ENCODE measurements at places on chromosomes 13 and 19. TPM values are rescaled to one million over a fixed set of nuclear protein-coding genes. Genes with fewer than 3 reads are reported as not detected.

GRCh38 chr19:12843999-12844732, 5.9 kb downstream of the MAST1 start:
- H3K36me3 ChIP-seq, result no peaks in the 10 kb centered on the region
- H3K27ac ChIP-seq, result no peak overlapping the region
- no peak overlapping the region for H3K4me3 ChIP-seq
- DNase-seq, result no peak

- no peaks in the 10 kb centered on the region for H3K4me1 ChIP-seq
- H3K36me3 ChIP-seq, result no peaks in the 10 kb centered on the region
- no peak overlapping the region for H3K4me3 ChIP-seq
- no peak overlapping the region for H3K27ac ChIP-seq
- no peak for DNase-seq
Observed at GRCh38 chr19:54309811-54310210, 3.2 kb downstream of the LILRA5 start.

GRCh38 chr13:40319699-40320579, 346.5 kb downstream of the FOXO1 start:
- H3K4me3 ChIP-seq, result no peak overlapping the region
- DNase-seq, result no peak
- H3K36me3 ChIP-seq, result no peaks in the 10 kb centered on the region
- H3K27ac ChIP-seq, result no peak overlapping the region
- no peaks in the 10 kb centered on the region for H3K27me3 ChIP-seq

DNA sequence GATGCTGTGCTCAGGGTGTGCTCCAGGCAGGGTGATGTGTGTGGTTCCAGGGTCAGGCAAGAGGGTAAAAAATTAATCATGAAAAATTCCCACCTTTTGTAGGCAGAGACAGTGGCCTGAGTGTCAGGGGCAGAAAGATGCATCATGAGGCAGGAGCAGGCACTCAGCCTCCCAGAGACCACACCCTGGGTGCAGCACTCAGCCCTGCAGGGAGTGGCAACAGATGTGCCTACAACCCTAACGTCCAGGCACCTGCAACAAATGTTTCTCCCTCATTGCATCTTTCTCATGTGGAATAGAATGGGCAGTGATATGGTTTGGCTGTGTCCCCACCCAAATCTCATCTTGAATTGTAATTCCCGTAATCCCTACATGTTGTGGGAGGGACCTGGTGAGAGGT, 19.6 kb upstream of the CEACAM1 start:
- no peak overlapping the region for H3K4me3 ChIP-seq
- H3K4me1 ChIP-seq, result no peaks in the 10 kb centered on the region
- H3K36me3 ChIP-seq, result no peaks in the 10 kb centered on the region
- no peaks in the 10 kb centered on the region for H3K27me3 ChIP-seq
- H3K27ac ChIP-seq, result no peak overlapping the region

DNA sequence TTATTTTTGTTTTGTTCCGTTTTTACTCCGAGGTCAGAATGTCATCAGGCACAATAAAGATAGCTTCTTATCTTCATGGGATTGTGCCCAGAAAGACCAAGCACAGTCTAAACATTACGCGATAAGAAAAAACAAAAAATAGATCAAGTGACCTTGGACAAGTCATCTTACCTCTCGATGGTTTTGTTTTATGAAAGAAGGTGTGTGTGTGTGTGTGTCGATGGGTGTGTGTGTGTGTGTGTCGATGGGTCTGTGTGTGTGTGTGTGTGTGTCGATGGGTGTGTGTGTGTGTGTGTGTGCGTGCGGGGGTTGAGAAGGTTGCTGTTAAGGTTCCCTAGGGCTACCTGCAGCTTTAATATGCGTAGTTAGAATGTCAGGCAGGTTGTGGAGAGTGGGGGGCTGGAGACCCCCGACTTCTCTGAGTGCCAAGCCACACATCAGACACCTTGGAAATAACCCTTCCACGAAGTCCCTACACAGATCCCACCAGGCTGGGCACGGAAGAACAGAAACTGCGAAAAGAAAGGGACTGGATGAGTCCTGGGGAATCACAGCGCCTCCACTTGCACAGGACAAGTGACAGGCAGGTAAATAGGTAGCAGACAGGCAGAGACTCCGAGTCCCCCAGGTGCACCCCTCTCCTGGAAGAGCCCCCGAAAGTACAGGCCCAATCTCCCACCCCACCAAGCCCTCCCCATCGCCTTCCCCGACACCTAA, 458 bp upstream of the ATP8A2 start:
- H3K27me3 ChIP-seq, result peaks cover 8% of the 10 kb centered on the region
- H3K4me1 ChIP-seq, result no peaks in the 10 kb centered on the region
- no peaks in the 10 kb centered on the region for H3K36me3 ChIP-seq
- no peak for DNase-seq
- no peak overlapping the region for H3K4me3 ChIP-seq

- H3K4me3 ChIP-seq, result no peak overlapping the region
- no peak overlapping the region for H3K27ac ChIP-seq
- DNase-seq, result no peak
- no peaks in the 10 kb centered on the region for H3K36me3 ChIP-seq
- H3K27me3 ChIP-seq, result no peaks in the 10 kb centered on the region
Observed at GRCh38 chr13:44106266-44107152, 226.8 kb downstream of the LACC1 start.

DNA sequence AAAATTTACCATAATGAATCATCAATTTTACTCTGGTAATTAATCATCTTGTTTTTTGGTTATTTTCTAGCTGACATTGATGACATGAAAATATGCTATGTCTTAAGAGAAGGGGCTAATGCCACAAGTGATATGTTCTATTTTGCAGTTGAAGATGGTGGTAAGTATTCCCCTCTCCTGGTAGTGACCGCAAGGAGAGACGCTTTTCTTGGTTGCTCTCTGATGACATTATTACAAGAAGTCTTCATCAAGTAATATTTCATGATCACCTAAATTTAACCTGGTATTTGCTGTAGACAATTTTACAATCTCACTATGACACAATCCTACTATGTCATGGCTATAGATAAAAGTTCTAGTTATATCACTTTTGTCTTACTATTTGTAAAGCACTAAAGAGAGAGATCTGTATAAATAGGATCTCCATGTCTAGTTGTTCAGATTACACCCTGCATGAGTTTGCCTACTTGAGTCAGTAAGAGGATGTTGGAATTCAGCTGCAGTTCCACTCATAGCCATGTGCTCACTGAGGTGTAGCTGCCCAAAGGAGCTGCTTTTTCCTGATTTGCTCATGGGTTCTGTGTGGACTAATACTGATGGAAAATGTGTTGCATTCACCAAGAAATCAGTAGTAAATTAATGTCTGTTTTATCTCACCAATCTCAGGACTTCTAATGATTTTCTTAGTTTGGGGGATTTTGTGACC, 10.9 kb downstream of the FREM2 start:
- no peaks in the 10 kb centered on the region for H3K36me3 ChIP-seq
- H3K27ac ChIP-seq, result no peak overlapping the region
- no peaks in the 10 kb centered on the region for H3K27me3 ChIP-seq
- DNase-seq, result no peak
- H3K4me3 ChIP-seq, result no peak overlapping the region

DNA sequence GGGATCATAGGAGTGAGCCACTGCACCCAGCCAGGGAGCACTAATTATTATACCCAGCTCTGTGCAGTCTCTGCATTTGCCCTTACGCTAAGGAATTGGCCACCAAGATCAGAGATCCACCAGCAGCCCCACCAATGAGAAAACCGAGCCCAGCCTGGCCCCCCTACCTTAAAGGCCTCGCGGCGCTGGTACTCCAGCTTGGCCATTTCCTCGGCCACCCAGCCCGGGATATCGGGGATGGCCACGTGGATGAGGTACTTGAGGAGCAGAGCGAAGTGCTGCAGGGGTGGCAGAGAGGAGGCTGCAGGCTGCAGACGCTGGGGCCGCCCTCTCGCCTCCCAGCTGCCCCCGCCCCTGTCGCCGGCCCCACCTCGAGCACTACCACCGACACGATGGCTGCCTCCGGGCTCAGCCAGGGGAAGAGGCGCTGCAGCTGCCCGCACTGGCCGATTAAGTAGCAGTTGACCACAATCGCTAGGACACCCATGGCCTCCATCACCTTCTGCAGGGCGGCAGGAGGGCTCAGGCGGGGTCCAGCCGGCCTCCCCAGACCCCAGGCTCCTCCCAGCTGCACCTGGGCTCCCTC, 7.5 kb downstream of the ANO8 start:
- DNase-seq, result no peak
- H3K27ac ChIP-seq, result no peak overlapping the region
- H3K36me3 ChIP-seq, result no peaks in the 10 kb centered on the region
- H3K4me1 ChIP-seq, result no peaks in the 10 kb centered on the region

DNA sequence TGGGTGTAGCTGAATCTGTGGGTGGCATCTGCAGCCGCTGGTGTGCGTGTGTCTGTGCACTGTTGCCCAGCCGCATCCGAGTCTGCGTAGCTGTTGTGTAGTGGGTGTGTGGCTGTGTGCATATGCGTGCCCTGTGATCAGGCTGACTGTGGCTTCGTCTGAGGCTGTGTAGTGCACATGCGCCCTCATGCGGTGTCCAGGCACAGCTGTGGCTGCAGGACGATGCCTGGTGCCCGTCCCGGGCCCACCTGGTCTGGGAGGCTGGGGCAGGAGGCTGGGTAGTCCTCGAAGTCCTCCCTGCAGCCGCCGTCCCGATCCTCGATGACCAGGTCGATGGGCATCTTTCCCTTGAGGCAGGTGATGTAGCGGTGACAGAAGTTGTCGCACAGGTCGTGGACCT, 4.9 kb downstream of the MEIS3 start:
- no peak overlapping the region for H3K4me3 ChIP-seq
- H3K36me3 ChIP-seq, result no peaks in the 10 kb centered on the region
- no peak overlapping the region for H3K27ac ChIP-seq
- H3K4me1 ChIP-seq, result no peaks in the 10 kb centered on the region

DNA sequence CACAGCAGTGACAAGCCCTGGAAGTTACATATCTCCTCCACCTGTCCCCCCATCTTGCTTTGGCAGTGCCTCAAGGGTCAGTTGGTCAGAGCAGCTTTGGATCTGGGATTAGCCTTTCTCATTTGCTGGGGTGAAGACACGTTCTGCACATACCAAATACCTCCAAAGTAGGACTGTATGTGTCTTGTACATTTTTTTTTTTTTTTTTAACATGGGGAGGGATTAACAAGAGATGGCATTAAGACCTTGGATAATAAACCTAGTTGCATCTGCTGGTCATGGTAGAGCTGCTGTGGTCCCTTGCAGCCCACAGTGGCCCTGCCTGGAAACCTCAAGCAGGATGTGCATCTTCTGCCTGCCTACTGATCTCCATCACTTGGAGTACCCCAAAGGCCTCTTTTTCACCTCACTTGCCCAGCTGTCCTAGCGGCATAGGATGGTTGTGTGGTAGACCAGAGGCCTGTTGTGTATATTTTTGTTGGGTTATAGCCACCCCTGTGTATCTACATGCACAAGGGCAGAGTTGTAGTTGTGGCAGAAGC, 2.5 kb downstream of the RPS19 start:
- H3K4me1 ChIP-seq, result peaks cover 34% of the 10 kb centered on the region
- H3K27me3 ChIP-seq, result no peaks in the 10 kb centered on the region
- H3K36me3 ChIP-seq, result peaks cover 30% of the 10 kb centered on the region
- no peak for DNase-seq
- no peak overlapping the region for H3K27ac ChIP-seq

GRCh38 chr19:47765523-47766358, 12.8 kb upstream of the SELENOW start:
- DNase-seq, result no peak
- no peaks in the 10 kb centered on the region for H3K36me3 ChIP-seq
- H3K4me3 ChIP-seq, result no peak overlapping the region
- no peaks in the 10 kb centered on the region for H3K27me3 ChIP-seq

DNA sequence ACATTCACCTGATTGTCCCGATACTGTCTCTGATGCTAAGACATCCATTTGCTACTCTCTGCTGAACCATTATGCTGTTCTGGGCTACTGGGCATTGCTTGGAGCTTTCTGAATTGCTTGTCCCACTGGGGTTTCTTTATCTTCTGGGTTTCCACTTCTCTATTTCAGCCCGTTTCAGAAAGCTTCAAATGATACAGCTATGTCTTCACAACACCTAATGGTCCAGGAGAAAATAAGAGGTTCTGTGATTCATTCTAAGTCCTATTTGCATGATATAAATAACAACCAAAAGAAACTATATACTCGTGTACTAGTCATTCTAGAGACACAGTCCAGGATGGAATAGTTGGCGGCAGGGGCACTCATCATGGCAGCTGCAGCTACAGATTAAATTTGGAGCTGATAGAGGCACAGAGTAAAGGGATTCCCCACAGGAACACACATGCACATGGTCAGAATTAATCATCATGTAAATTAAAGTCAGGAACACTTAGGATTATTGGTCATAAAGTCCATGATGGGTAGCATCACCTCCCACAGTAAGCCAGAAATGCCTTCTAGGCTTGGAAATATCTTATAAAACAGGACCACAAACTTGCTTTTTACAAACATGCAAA, 33.3 kb upstream of the SCEL start:
- no peak overlapping the region for H3K4me3 ChIP-seq
- no peaks in the 10 kb centered on the region for H3K27me3 ChIP-seq
- H3K27ac ChIP-seq, result no peak overlapping the region
- H3K4me1 ChIP-seq, result peaks cover 18% of the 10 kb centered on the region
- H3K36me3 ChIP-seq, result no peaks in the 10 kb centered on the region

- H3K27ac ChIP-seq, result no peak overlapping the region
- H3K27me3 ChIP-seq, result no peaks in the 10 kb centered on the region
- DNase-seq, result no peak
Observed at GRCh38 chr19:56147307-56147706, 6.2 kb downstream of the ZNF444 start.

GRCh38 chr19:50705422-50706019, 14.1 kb downstream of the SHANK1 start:
- H3K27ac ChIP-seq, result no peak overlapping the region
- no peaks in the 10 kb centered on the region for H3K36me3 ChIP-seq
- H3K4me1 ChIP-seq, result no peaks in the 10 kb centered on the region
- no peak overlapping the region for H3K4me3 ChIP-seq
- no peaks in the 10 kb centered on the region for H3K27me3 ChIP-seq

- H3K4me1 ChIP-seq, result peaks cover 4% of the 10 kb centered on the region
- DNase-seq, result no peak
- H3K27me3 ChIP-seq, result 0 out of 2 replicates have a peak, but pooled peaks cover 2% of the 10 kb centered on the region
Observed at GRCh38 chr19:51501594-51502263, at the start of gene SIGLEC12. Gene SIGLEC12, minus strand, starts transcription at chr19:51501800. Its CDS starts 67 bp downstream, at chr19:51501733.

RFX1 gene
- 1.7 TPM for polyA plus RNA-seq

CEACAM1 gene
- polyA plus RNA-seq, result 5.7 TPM

MED4 gene
- 87.1 TPM for polyA plus RNA-seq

CHERP gene
- polyA plus RNA-seq, result 49.4 TPM

PCDH20 gene
- not detected for polyA plus RNA-seq

RPL28 gene
- polyA plus RNA-seq, result 679 TPM

MYO16 gene
- polyA plus RNA-seq, result 0.06 TPM
